ENCODE measurements at places on chromosomes 4 and X.

- DNase-seq, result peak; percentile 43
Measured at GRCh38 chrX:67692246-67692645, 148.4 kb downstream of the AR start.

- DNase-seq, result no peak
Measured at GRCh38 chr4:117447925-117448324, 362.5 kb upstream of the TRAM1L1 start.

- no peak for DNase-seq
Measured at GRCh38 chr4:108649863-108650211, 562 bp upstream of the OSTC start.

DNA sequence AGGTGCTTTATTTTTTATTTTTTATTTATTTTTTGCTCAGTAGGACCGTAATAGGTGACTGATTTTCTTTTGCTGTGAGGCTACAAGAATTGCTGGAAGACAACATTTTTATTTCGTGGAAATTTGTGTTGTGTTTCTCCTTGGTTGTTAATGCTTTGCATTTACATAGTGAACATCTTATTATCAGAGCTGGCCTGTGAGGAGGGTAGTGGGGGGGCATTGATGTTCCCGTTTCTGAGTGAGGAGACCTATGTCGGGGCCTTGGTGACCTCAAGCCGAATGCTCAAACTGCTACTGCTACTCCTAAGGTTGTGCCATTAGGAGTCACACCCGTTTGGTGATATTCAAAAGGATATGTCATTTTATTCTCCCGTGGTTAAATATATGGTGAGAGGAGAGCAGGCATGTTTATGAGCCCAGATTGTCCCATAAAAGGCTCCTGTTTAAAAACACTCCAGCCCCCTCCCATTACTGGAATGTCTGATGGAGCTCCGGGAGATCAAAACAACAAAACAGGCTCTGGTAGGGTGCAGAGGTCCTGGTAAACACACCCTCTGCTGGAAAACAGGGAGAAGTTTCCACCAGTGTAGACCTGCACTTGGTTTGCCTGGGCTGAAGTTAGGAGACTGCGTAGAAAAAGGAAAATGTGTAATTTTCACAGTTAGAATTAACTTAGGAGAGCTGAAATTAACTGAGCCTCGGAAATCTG is 5.6 kb downstream of the PDGFRA start:
- peak; percentile 30 for DNase-seq

DNA sequence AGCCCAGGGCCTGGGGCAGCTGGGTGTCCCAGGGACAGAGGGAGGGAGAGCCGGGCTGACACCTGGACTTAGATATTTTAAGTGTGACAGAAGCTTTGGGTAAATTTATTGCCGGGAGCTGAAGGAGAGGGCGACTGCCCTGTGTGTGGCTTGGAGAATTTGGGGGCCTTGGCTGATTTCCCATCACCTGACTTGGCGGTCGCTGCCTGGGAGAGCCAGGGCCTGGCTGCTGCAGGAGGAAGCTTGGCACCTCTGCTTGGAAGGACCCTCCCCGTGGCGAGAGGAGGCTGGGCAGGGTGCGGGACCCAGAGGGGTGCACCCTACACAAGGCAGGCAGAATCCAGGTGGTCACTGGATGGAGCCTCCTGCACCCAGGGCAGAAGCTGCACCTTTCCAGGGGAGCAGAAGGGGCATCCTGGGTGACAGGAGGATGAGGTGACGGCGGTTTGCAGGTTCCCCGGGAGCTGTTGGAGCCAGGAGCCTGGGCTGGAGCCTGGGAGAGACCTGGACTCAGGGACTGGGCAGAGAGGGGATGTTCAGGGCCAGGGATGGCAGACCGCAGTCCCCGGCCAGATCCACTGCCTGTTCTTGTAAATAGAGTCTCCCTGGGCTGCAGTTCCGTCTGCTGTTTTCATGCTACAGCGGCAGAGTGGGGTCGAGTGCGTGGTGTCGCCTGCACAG is 72.0 kb downstream of the RGS12 start:
- no peak for DNase-seq

DNA sequence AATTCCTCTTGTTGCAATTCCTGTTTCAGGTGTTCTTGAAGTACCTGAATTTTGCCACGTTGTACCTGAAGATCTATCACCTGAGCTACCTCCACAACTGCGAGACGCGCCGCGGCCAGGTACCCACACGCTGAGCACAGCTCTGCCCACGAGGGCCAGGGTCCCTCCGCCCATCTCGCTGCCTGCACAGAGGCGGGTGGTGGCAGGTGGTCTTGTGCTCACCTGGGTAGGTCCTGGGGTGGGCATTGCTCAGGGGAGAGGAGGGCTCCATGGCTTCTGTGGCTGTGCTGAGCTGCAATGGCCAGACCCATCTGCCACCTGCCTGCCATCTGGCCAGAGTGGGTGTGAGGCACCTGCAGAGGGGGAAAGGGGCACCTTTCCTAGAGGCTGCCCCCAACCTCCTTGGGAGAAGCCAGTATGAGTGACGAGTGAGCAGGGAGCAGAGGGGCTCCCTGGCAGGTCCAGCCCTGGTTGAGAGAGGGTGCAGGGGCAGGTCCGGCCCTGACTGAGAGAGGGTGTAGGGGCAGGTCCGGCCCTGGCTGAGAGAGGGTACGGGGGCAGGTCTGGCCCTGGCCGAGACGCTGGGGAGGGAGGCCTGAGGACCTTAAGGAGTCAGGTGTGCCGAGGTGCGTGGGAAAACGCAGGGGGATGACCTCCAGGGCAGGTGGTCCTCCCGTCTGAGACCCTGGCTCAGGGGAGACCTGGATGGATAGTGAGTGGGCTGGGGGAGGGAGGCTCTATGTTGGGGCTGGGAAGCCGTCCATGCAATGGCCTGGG is 10.7 kb downstream of the PDE6B start:
- no peak for DNase-seq

GRCh38 chrX:9493936-9494335 is 29.1 kb downstream of the TBL1X start:
- DNase-seq, result no peak

- peak; percentile 63 for DNase-seq
Measured at GRCh38 chrX:108312957-108313356, 125.3 kb downstream of the COL4A6 start.

DNA sequence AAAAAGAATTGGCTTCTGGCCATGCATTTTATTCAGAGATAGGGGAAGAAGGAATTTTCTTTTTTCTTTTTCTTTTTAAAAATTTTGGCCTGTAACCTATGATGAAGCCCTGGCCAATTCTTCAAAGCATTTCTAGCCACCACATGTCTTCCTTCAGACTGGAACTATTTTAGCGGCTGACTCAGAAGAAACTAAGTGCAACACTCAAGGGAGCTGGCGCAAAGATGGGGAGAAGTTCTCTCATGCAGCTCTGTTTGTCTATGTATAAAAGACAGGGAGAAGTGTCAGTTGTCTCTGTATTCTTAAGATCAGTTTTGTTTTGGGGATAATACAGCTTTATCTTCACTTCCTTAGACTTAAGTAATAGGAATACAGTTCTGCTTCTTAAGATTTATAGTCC is 46.1 kb downstream of the MBNL3 start:
- DNase-seq, result peak; percentile 37

DNA sequence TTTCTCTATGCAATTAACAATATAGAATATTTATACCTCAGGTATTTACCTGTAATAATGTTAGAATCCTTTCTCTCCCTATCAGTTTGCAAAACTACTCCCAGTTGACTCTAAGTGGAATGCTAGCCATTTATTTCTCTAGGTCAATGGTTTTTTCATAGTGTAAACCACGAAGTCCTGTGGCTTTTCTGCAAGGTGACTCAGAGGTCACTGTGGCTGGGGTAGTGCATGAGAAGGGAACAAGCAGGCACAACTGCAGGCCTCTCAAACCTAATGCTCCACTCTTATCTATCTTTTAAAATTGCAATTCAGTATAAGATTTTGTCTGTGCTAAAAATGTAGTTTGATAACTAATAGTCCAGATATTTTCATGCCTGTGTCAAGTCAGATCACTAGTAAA is 159.4 kb downstream of the ANTXR2 start:
- peak; percentile 84 for DNase-seq

GRCh38 chr4:99934891-99935290 is 11.5 kb downstream of the DNAJB14 start:
- DNase-seq, result no peak

- no peak for DNase-seq
Measured at GRCh38 chr4:8698341-8699062, 105.9 kb downstream of the CPZ start.

- DNase-seq, result no peak
Measured at GRCh38 chrX:20244931-20245330, 21.8 kb downstream of the RPS6KA3 start.

DNA sequence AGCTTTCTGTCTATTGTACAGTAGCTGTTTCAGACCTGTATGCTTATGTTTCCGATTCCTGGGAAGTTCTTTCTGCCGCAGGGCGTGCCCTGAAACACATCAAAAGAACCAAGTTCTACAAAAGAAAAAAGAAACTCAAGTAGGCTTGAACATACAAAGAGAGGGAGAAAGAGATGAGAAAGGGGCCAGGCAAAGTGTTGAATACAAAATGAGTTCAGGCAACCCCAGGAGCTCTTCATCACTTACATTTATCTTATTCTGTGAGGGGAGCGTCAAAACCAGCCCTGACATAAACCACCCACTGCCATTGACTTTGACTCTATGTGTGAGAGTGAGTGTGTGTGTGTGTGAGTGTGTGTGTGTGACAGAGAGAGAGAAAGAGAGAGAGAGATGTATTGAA is 26.5 kb upstream of the ATOH1 start:
- no peak for DNase-seq

DNA sequence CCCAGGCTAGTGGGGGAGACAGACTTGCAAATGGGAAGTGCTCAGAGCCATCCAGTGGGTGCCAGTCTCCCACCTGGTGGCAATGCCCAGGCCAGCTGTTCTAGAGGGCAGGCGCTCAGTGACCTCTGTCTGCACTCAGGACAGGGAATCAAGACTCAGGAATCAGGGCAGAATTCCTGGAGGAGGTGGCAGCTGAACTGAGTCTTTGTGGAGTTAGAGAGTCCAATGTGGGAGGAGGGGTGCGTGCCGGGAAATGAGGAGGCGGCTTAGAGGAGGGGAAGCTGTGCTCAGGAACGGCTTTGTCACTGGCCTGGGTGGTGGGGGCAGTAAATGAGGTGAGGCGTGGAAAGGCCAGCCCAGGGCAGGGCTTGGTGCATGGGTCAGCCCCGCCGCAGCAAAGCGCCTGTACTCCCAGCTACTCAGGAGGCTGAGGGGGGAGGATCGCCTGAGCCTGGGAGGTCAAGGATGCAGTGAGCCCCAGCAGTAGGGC is 31.3 kb upstream of the SORCS2 start:
- DNase-seq, result no peak

- no peak for DNase-seq
Measured at GRCh38 chr4:7429069-7429416, 5.7 kb downstream of the PSAPL1 start.

- no peak for DNase-seq
Measured at GRCh38 chr4:119629142-119629471, 503 bp upstream of the PDE5A start.

DNA sequence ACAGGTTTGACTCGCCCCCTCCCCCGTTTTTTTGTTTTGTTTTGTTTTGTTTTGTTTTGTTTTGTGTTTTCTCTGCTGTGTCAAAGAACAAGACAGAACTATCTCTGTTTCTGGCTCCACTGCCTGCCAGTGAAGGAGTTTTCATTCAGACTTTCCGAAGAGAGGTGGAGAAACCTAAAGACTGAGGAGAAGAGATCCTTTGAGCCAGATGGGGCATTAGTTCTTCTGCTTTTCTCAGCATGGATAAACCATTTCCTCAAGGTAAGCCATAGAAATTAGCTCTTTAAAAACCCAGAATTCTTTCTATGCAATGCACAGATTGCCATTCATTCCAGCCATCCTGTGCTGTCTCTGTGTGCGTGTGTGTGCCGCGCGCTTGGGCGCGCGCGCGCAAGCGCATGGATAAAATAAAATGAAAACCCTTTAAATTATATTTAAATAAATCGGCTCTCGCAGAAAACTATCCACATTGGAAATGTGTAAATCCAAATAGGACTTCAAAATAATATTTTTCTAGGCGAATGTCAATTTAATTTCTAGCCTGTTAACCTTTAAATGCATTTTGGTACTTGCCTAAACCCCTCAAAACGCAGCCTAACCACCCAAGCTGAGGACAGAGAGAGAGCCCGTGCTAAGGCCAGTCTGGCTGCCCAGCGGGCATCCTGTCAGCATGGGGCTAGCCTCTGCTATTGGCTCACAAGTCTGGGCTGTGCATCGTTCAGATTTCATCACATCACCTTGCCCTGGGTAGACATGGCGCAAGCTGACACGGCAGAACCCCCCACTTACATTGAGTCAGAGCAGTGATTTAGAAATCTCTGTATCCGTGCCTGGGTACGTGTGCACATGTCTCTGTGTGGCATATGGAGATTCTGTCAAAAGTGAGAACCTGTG is 113.0 kb upstream of the VAMP7 start:
- DNase-seq, result peak; percentile 74

DNA sequence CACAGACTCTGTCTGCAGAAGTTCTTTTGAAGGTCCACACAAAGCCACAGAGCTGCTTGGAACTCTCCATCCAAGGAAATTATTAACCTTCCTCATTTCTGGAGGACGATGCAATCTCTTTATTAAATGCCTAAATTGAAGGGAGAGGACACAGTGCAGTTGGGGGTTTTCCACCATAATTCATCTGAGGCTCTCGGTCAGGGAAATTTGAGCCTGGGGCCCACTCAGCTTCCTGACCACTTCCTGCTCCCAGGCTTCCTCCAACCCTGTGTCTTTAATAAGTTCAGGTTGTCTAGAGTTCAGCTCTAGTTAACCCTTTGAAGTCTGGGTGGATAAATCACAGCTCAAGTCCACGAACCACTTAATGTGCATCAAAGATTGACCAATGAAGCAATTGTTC is 58.5 kb downstream of the PRPS1 start:
- DNase-seq, result peak; percentile 56

DNA sequence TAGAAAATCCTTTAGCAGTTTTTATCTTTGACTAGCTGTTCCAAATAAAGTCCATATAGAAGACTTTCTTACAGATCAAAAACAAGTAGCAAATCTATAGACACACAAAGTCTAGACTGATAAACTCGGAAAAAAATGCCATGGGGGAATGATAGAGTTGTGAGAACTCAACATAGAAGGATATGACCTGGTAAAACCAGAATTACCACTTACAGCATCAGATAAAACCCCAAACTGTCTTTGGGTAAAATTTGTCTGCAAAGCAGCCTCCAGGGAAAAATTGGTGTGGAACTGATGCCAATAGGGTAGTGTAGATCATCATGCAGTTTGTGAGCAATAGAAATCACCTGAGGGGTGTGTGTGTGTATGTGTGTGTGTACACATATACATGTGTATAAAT is 579.1 kb downstream of the SPOCK3 start:
- no peak for DNase-seq

DNA sequence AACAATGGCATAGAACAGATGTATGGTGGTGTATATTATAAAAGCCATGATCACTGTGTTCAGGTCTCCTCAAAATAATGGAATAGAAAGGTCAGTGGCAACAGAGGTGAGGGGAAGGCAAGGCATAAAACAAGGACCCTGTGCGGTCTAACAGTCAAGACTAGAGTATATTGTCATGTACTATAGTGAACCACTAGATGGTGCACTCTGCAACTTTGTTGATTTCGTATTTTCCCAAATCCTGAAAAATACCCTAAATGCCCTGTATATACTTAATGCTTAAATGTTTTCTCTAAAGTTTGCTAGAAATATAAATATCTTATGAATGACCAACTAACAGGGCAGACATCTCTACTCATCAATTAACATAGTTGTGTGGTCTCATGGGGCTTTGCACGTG is 453.0 kb downstream of the PCDH11X start:
- no peak for DNase-seq

- DNase-seq, result peak; percentile 28
Measured at GRCh38 chrX:50100188-50100587, 100.6 kb downstream of the AKAP4 start.
